Nucleus accumbens (tissue), 56 donors: ENCODE measurements at places on chromosomes 2 and 18.
A peak's percentile ranks its signal among the peaks of the same experiment; 100 is the strongest.

- DNase-seq, result no peak
These were observed 15.2 kb downstream of the ARID5A start for GRCh38 chr2:96551605-96552314.

GRCh38 chr2:197268786-197269584 lies 41.6 kb downstream of the ANKRD44 start:
- DNase-seq, result no peak

DNA sequence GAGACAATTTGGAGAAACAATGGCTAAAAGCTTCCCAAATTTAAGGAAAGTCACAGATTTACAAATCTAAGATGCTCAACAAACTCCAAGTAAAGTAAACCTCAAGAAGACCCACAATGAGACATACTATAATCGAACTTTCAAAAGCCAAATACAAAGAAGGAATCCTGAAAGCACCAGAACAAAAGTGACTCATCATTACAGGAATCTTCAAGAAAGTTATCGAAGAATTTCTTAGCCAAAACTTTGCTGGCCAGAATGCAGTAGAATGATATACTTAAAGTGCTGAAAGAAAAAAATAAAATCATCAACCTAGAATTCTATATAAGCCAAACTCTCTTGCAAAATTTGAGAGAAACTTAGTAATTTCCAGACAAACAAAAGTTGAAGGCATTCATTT lies 106.5 kb upstream of the TMEM200C start:
- no peak for DNase-seq

DNA sequence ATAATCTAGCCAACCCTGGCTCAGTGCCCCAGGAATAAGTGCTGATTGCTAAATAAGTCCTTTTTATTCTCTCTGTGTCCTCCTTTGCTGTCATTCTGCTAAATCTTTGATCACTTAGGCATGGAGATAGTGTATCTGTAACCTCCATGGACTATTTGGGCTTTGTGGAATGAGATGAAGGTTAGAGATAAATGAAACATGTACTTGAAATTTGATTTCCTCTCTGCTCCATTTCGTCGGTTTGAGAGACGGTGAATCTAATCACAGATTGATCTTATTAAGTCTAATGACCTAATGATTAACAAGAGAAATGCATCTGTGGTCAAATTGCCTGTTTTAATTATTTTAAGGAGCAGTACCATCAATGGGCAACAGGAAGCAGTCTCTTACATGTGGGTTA lies 159.2 kb downstream of the RIT2 start:
- DNase-seq, result no peak

- no peak for DNase-seq
These were observed 2.6 kb downstream of the HS6ST1 start for GRCh38 chr2:128315829-128316776.

- no peak for DNase-seq
These were observed 47.7 kb upstream of the NFATC1 start for GRCh38 chr18:79348066-79348465.

DNA sequence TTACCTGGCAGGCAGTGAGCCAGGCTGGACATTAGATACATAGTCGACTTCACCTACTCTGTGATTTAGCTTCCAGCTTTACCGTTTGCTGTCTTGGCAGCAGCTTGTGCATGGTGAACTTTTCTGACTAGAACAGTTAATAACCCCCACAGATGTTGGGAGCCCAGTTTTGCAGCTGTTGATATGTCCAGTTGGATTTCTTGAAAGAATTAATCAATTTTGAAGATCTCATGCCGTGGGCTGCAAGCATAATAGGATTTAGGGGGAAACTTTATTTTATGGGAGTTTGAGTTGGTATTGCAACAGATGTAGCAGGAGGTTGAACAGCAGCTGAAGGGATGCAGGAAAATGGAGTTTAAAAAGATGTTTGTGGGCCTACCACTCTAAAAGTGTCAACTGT lies 13.8 kb downstream of the MYO1B start:
- no peak for DNase-seq

DNA sequence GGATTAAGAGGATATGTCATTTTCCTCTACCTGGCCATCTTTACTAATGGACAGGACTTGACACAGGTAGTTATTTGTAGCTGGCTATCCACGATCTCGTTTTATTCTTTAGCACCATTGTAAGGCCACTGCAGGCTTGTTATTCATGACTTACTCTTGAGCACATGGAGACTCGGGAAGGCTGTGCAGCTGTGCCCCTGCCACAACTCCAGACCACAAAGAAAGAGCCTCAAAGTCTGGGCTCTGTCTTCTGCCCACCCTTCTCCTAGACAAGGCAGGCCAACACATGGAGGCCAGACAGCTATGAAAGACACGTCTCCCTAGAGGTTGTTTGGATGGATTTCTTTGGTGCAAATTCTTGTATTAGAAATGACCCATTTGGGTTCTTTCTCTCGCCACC lies 133.8 kb downstream of the NAPG start:
- no peak for DNase-seq

DNA sequence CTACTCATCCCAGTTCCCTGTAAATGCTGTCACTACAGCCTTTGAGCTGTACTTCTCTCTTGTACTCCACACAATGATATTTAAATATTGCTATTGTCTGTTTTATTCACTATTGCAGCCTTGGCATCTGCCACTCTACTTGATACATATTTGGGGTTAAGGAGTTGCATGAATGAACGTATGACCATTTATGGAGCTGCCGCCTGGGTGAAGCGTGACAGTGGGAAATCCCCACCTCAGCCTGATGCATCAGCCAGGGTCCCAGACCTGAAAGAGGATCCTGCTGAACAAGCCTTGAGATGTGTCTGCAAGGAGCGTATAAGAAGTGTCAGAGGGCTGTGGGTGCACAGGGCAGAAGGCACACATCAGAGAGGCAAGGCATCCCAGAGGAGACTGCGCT lies 39.1 kb downstream of the MRPL35 start:
- DNase-seq, result no peak

- no peak for DNase-seq
These were observed 79.4 kb downstream of the NOL10 start for GRCh38 chr2:10610213-10610910.

GRCh38 chr2:177603181-177603580 lies 210.6 kb downstream of the AGPS start:
- DNase-seq, result no peak

- peak; percentile 53 for DNase-seq
These were observed 536 bp downstream of the VPS54 start for GRCh38 chr2:64018701-64019082.

DNA sequence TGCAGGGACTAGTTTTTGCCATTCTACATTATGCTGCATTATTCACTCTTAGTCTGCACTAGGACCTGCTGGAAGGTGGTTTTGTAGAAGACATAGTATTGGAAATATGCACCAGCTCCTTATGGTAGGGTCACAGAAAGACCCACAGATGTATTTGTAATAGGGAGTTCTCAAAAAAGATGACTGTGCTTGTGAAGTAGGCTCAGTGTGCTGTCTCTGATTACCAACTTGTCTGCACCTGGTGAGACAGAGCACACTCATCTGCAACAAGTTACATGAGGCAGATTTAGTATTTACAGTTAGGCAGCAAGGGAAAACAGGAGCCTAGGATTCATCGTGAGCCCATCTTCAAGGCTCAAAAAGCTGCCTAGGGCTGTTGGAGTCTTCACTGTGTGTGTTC lies 29.4 kb downstream of the RHBDD1 start:
- no peak for DNase-seq

GRCh38 chr2:107475859-107476258 lies 350.8 kb upstream of the RGPD4 start:
- no peak for DNase-seq

GRCh38 chr18:45726603-45727002 lies 2.6 kb downstream of the SLC14A1 start:
- no peak for DNase-seq

GRCh38 chr2:31319406-31320175 lies 85.6 kb downstream of the EHD3 start:
- no peak for DNase-seq

DNA sequence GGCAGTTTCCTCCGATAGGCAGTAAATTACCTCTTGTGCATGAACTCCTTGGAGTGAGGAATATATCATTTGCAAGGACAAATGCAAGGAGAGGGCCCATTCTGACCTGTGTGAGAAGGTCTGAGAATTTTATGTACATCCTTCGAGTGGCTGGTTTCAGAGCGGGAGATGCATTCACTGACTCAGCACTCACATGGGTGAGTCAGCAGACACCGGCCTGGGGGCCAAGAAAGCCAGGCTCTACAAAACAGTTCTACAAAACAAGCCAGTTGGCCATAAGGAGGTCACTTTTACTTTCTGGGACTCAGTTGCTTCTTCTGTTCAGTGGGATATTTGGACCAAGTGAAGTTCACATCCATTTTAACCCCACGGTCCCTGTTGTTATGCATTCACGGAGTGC lies 35.3 kb downstream of the CYP26B1 start:
- no peak for DNase-seq

DNA sequence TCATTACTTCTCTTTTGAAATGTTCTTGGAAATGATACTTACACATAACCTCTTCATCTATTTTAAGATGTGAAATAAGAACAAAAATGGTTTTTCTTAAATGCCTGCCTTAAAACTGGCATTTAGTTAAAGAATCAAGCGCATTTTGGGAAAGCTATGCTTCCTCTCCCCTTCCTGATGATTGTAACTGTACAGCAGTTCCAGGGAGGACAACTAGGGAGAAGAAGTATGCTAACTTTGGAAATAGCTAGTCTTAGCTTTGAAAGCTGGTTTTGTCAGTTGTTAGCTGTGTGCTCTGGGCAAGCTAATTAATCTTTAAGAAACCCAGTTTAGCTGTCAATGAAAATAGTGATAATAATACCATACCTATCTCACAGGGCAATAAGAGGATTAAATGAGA lies 8.4 kb upstream of the ADCYAP1 start:
- no peak for DNase-seq

DNA sequence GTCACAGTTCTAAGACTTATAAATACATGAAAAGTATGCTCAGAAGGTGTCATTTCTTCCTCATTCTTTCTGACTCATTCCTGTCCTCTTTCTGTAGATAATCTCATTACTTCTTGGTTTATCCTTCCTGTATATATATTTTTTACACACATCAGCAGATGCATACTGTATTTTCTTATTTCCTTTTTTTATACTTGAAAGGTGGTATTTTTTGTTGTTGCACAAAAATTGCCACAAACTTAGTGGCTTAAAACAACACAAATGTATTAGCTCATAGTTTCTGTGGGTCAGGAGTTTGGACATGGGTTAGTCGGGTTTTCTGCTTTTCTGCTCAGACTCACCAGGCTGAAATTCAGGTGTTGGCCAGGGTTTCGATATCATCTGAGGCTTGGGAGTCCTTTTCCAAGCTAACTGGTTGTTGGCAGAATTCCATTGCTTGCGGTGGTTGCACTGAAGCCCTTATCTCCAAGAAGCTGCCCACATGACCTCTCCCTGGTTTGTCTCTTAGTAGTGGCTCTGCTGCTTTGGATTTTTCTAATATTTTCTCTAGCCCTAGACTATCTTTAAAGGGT lies 162.6 kb downstream of the FMNL2 start:
- DNase-seq, result no peak

- DNase-seq, result no peak
These were observed 88.1 kb upstream of the CYP26B1 start for GRCh38 chr2:72235497-72236415.

DNA sequence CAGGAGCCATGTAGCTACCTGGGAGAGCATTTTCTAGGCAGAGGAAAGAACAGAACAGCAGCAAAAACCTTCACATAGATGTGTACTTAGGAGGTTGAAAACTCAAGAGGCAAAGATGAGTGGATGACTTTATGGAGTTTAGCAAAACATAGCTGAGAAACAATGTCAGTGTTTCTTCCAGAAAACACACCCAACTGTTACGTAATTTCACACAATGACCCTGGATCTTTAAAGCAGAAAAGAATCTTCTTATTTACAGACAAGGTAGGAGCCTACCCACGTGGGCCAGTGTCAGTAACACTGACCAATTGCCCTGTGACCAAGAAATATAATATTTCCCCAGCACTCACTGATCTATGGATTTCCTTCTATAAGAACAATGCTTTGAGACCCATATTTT lies 254.6 kb downstream of the CDH20 start:
- DNase-seq, result no peak

DNA sequence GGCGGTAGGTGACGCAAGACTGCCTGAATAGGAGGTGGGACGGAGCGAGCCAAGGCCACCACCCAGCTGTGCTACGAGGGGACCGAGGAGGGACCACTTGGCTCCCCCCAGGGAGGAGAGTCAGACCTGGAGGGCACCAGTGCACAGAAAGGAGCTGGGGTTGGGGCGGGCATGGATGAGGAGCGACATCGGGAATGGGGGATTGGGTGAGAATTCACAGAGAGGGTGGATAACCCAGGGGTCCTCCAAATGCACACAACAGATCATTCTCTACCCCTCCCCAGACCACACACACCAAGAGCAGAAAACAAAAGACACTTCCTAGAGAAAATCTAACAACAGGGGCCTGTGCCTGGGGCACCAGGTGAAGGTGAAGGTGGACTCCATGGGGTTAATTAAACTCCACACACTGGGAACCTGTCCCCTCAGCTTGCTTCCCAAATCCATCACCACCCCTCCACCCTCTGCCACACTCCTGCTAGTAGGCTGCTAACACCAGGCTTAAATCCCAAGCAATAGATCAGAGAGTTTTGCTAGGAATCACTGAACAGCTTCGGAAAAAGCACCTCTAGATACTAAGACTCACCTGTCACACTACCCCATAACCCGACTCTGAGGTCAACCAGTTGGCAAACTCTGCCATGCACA lies 274.6 kb downstream of the EIPR1 start:
- no peak for DNase-seq

DNA sequence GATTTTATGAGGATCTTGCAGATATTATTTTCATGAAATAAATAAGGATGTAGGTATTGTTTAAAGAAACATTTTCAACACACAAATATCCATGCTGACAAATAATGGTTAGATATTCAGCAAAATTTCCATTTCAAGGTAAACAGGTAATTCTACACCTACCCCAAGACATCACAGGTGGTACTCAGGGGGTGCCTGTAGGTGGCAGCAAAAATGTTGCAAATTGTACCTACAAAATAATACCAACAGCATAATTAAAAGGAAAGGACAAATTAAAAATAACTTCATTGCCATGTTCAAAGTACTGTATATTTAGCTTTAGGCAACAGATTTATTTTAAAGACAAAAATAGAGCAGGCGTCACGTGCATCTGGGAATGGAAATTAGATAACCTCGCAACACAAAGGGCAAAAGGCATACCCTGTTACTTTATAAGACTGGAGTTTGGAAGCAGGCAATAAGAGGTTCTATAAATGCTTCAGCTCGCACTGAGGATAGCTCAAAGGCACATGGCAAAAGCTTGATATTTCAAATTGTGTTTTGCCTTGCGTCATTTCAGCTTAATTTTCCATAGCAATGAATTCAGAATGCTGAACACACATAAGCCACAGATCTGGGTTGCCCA lies 630.5 kb downstream of the TDRD15 start:
- DNase-seq, result no peak

- DNase-seq, result no peak
These were observed 8.0 kb downstream of the PKDCC start for GRCh38 chr2:42055573-42056514.
